Activated CD4-positive, alpha-beta T cell treated with anti-CD3 and anti-CD28 coated beads, Interleukin-2, amount 10 ng/mL, durations not matched to agents 7 days and 5 days (primary cell): ENCODE measurements at places on chromosomes 4 and X. TPM values are rescaled to one million over a fixed set of nuclear protein-coding genes. Genes with fewer than 3 reads are reported as not detected.

Gene SOD3
- total RNA-seq = not detected

DNA sequence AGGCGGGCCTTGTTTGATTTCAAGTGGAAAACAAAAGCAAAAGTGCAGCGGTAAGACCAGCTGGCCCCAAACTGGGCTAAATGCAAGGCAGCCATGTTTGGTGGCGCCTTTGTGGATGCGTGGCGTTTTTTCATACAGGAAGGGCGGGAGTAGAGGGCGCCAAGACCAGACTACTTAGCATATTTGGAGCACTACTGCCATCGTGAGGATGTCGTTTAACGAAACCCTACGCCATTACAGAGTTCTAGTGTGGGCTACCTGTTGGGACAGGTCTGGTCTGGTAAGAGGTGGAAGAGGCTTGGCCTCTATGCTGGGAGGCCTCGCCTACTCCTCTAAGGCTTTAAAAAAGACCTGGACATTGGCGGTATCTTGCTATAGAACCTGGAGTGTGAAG, 230.7 kb upstream of the STK26 start:
- no peak for DNase-seq
- no peaks in the 10 kb centered on the region for H3K4me1 ChIP-seq
- H3K27ac ChIP-seq = no peak overlapping the region
- peaks cover 24% of the 10 kb centered on the region for H3K36me3 ChIP-seq
- H3K27me3 ChIP-seq = no peaks in the 10 kb centered on the region

GRCh38 chr4:104413487-104413886, 81.2 kb downstream of the CXXC4 start:
- no peak overlapping the region for H3K4me3 ChIP-seq
- no peak overlapping the region for H3K27ac ChIP-seq
- DNase-seq = no peak
- no peaks in the 10 kb centered on the region for H3K36me3 ChIP-seq
- H3K4me1 ChIP-seq = no peaks in the 10 kb centered on the region
- H3K27me3 ChIP-seq = no peaks in the 10 kb centered on the region

DNA sequence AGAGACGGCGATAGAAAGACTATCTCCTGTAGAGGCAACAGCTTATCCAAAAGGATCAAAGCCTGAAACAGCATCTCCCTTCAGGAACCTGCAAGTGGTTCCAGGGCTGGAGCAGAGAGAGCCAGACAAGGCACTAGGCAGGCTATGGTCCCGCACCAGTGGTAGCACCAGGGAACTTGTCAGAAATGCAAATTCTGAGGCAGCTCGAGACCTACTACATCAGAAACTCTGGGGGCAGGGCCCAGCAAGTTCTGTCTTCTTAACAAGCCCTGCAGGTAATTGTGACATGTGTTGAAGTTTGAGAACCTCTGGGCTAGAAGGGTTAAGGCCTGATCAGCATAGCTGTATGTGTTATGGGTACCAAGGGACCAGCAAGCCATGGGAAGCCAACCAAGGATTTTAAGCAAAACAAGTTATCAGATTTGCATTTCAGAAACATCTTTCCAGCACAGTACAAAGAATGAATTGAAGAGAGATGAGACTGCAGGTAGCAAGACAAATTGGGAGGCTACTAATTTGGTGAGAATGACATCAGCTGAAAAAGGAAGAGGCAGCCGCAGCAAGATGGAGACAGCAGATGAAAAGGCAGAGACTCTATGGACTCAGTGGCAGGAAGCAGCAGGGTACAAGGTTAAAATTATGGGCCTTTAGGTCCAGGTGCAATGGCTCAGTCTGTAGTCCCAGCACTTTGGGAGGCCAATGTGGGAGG, 139.7 kb downstream of the TSPAN5 start:
- H3K36me3 ChIP-seq = peaks cover 8% of the 10 kb centered on the region
- no peak overlapping the region for H3K4me3 ChIP-seq
- peaks cover 45% of the 10 kb centered on the region for H3K4me1 ChIP-seq
- H3K27ac ChIP-seq = no peak overlapping the region
- H3K27me3 ChIP-seq = no peaks in the 10 kb centered on the region

DNA sequence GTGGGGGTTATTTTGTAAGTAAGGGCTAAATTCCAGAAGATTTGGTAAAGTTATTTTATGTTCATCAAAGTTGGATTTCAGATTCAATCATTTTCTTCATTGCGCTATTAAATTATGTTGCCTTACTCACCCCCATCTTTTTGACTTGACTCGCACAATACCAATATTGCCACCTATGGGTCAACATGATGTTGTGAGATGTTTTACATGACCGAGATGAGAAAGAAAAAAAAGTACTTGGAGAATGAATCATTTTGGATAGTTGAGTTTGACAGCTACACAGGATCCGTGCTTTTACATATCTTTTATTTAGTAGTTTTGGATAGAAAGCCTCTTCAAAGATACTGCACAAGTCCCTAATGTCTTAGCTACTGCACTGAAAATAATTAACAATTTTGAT, 224.2 kb upstream of the EMCN start:
- no peaks in the 10 kb centered on the region for H3K36me3 ChIP-seq
- no peak for DNase-seq
- no peak overlapping the region for H3K27ac ChIP-seq
- H3K27me3 ChIP-seq = peaks cover 8% of the 10 kb centered on the region
- no peak overlapping the region for H3K4me3 ChIP-seq
- H3K4me1 ChIP-seq = no peaks in the 10 kb centered on the region

GRCh38 chrX:131262200-131262599, 26.9 kb downstream of the IGSF1 start:
- H3K27ac ChIP-seq = no peak overlapping the region
- H3K4me1 ChIP-seq = no peaks in the 10 kb centered on the region
- no peak for DNase-seq
- H3K27me3 ChIP-seq = no peaks in the 10 kb centered on the region
- H3K4me3 ChIP-seq = no peak overlapping the region

- H3K27ac ChIP-seq = no peak overlapping the region
- no peaks in the 10 kb centered on the region for H3K36me3 ChIP-seq
- no peaks in the 10 kb centered on the region for H3K27me3 ChIP-seq
- peaks cover 2% of the 10 kb centered on the region for H3K4me1 ChIP-seq
- no peak for DNase-seq
Measured at GRCh38 chr4:94506822-94507221, 55.1 kb downstream of the PDLIM5 start.

DNA sequence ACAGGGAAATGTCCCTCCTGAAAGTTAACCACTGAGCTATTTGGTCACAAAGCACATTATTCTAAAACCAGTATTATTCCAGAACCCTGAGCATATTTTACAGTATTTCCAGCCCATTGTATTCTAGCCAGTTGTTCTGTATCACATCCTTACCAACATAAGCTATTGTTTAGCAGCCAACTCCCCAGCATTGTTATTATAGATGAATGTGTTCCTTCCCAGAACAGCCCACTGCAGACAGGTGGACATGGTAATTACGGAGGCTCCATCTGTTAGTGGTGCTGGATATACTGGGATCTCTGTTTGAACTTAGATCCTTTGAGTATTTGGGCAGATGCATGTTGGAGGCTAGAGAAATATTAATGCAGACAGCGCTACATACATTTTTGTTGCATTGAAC, 126.1 kb downstream of the MGST2 start:
- H3K36me3 ChIP-seq = no peaks in the 10 kb centered on the region
- H3K4me1 ChIP-seq = no peaks in the 10 kb centered on the region
- no peak overlapping the region for H3K27ac ChIP-seq
- no peak for DNase-seq

Gene ATP2B3
- 0.05 TPM for total RNA-seq

- no peak for DNase-seq
- H3K4me1 ChIP-seq = no peaks in the 10 kb centered on the region
- H3K27ac ChIP-seq = no peak overlapping the region
- H3K4me3 ChIP-seq = no peak overlapping the region
Measured at GRCh38 chr4:17189401-17189720, 290.9 kb upstream of the LDB2 start.

Gene COL4A6
- total RNA-seq = not detected

DNA sequence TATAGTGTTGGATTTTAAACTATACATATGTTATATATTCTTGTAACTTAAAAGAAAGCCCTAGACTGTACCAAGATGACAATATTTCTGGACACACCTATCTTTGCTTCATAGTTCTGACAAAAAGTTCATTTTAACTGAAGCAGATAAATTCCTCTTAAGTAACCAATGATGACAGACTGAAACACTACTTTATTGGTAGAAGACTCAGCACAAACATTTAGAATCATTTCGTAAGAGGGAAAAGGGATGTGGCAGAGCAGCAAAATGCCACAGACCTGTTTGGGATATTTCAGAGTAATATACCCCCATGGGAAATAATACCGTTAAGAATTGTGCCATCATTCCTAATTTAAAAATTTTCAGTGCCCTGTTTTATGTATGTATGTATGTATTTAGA, 56.2 kb downstream of the APOO start:
- H3K27ac ChIP-seq = no peak overlapping the region
- no peaks in the 10 kb centered on the region for H3K36me3 ChIP-seq
- no peaks in the 10 kb centered on the region for H3K27me3 ChIP-seq
- no peaks in the 10 kb centered on the region for H3K4me1 ChIP-seq

Gene IQSEC2
- total RNA-seq = 0.10 TPM

GRCh38 chrX:133339566-133339965, 75.7 kb downstream of the GPC4 start:
- DNase-seq = no peak
- H3K27ac ChIP-seq = no peak overlapping the region
- H3K36me3 ChIP-seq = no peaks in the 10 kb centered on the region
- peaks cover 1% of the 10 kb centered on the region for H3K27me3 ChIP-seq
- no peaks in the 10 kb centered on the region for H3K4me1 ChIP-seq

Gene GPAT3
- 4.2 TPM for total RNA-seq

DNA sequence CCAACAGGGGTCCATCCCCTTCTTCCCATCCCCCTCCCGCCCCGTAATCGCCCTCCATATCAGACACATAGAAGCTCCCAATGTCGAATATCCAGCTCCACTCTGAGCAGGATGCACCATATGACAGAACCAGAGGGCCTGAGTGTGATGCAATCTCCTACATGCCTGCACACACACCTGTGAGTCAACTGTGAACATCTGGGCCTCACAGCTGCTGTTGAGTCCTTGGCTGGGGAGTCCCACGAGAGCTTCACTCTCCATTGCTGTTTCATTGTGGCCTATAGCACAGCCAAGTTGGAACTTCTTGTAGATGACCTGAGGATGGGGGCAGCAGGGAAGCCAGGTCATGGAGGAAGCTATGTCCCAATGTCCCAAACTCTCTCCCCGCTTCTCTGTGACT, 8.2 kb downstream of the SLC38A5 start:
- peaks cover 50% of the 10 kb centered on the region for H3K36me3 ChIP-seq
- H3K27me3 ChIP-seq = no peaks in the 10 kb centered on the region
- H3K4me3 ChIP-seq = no peak overlapping the region
- DNase-seq = no peak
- peaks cover 33% of the 10 kb centered on the region for H3K4me1 ChIP-seq
- no peak overlapping the region for H3K27ac ChIP-seq

DNA sequence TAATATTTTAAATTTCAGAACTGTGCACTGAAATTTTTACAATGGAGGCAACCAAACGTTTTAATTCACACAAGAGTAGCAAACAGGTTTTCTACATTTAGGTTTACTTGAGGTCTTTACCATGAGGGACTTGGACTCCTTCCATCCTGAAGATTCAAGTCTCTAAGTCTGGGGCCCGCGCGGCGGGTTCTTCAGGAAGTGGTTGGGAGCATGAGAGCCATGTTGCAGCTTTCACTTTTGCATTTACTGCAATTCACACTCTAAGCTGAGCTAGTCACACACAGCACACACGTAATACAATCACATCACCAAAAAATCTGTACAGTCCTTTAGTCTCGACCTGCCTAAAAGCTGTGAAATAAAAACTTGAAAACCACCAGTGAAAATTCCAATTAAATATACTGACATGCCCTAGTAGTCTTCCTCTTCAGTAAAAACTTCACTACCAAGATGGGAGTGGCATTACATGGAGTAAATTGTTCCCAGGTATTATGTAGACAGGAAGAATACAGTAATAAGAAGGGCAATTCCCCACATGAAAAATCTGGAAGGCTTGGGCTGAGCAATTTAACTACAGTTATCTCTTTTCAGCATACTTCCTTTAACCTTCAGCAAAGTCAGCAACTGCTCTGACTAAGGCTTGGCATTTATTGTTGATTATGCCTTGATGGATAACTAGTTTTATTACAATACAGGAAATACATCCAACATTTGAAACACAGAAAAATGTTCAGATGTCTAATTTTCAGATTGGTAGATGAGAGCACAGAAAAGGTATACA, 571.1 kb upstream of the DIPK2B start:
- peak overlapping the region; percentile 95 for H3K27ac ChIP-seq
- no peaks in the 10 kb centered on the region for H3K27me3 ChIP-seq
- peak overlapping the region; percentile 64 for H3K4me3 ChIP-seq
- H3K4me1 ChIP-seq = peaks cover 63% of the 10 kb centered on the region

DNA sequence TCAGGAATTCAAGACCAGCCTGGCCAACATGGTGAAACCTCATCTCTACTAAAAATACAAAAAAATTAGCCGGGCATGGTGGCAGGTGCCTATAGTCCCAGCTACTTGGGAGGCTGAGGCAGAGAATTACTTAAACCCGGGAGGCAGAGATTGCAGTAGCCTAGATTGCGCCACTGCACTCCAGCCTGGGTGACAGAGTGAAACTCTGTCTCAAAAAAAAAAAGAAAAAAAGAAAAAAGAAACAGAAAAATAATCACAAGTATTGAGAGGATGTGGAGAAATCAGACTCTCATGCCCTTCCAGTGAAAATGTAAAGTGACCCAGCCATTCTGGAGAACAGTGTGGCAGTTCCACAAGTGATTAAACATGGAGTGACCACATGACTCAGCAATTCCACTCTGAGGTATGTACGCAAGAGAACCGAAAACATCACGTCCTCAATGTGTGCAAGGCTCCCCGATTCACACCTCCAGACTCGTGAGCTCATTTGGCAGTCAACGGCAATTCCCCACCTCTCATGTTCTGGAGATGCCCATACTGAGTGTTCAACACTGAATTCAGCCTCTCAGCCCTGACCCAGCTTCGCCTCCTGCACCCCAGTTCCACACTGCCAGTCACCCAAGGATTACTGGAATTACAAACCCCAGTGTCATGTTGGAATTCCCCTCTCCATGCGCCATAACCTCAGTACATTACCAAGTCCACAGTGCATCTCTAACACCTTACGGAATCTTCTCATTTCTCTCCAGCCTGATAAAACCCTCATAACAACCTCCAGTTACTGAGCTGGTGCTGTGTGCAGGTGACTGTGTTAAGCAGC, 21.1 kb downstream of the ACOX3 start:
- peaks cover 2% of the 10 kb centered on the region for H3K36me3 ChIP-seq
- no peak overlapping the region for H3K4me3 ChIP-seq
- no peaks in the 10 kb centered on the region for H3K27me3 ChIP-seq
- no peak overlapping the region for H3K27ac ChIP-seq
- peaks cover 14% of the 10 kb centered on the region for H3K4me1 ChIP-seq

GRCh38 chr4:119242417-119242816, 29.9 kb downstream of the USP53 start:
- H3K4me3 ChIP-seq = no peak overlapping the region
- peaks cover 7% of the 10 kb centered on the region for H3K36me3 ChIP-seq
- H3K27ac ChIP-seq = no peak overlapping the region
- peaks cover 11% of the 10 kb centered on the region for H3K4me1 ChIP-seq
- no peak for DNase-seq

GRCh38 chrX:137848266-137848905, 282.5 kb downstream of the ZIC3 start:
- H3K27me3 ChIP-seq = no peaks in the 10 kb centered on the region
- no peak overlapping the region for H3K27ac ChIP-seq
- H3K4me3 ChIP-seq = no peak overlapping the region
- no peaks in the 10 kb centered on the region for H3K36me3 ChIP-seq
- no peaks in the 10 kb centered on the region for H3K4me1 ChIP-seq
